Tibial nerve (tissue), 4 donors: ENCODE measurements at places on chromosomes 3 and 15. TPM values are rescaled to one million over a fixed set of nuclear protein-coding genes. Genes with fewer than 3 reads are reported as not detected.

The CHRNA5 gene
- 3.0 TPM for total RNA-seq

DNA sequence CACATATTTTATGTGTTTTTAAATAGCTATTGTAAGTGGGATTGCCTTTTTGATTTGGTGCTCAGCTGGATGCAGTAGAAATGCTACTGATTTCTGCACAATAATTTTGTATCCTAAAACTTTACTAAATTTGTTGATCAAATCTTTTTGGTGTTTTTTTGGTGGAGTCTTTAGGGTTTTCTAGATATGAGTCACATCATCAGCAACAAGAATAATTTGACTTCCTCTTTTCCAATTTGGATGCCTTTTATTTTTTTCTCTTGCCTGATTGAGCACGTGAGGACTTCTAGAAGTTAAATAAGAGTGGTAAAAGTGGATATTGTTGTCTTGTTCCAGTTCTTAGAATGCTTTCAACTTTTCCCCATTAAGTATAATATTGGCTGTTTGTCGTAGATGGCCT lies 51.3 kb downstream of the TLNRD1 start:
- no peaks in the 10 kb centered on the region for H3K36me3 ChIP-seq
- no peaks in the 10 kb centered on the region for H3K27me3 ChIP-seq
- no peak overlapping the region for H3K27ac ChIP-seq
- no peak for DNase-seq

The GHSR gene
- not detected for total RNA-seq

DNA sequence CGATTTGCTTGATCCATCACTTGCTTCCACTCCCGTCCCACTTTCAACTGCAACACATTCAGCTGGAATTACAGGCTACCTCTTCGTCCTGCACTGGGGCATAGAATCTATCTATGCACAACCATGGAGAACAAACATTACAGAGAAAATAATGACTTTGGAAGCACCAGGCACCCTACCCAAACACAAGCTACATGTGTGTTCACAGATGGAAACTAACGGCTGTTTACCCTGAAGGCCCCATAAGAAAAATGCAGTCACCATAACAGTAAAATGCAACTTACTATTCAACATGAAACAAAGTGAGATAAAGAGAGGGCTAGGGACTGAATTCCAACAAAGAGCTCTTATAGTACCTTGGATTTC lies 496.8 kb downstream of the FOXP1 start:
- no peaks in the 10 kb centered on the region for H3K4me1 ChIP-seq
- no peaks in the 10 kb centered on the region for H3K27me3 ChIP-seq
- no peaks in the 10 kb centered on the region for H3K36me3 ChIP-seq
- no peak for DNase-seq
- no peak overlapping the region for H3K4me3 ChIP-seq
- H3K27ac ChIP-seq = no peak overlapping the region

The CLDN18 gene
- total RNA-seq = not detected

- H3K27ac ChIP-seq = no peak overlapping the region
- DNase-seq = no peak
- no peaks in the 10 kb centered on the region for H3K36me3 ChIP-seq
- H3K27me3 ChIP-seq = no peaks in the 10 kb centered on the region
- peaks cover 25% of the 10 kb centered on the region for H3K4me1 ChIP-seq
- H3K4me3 ChIP-seq = no peak overlapping the region
These were observed 188.1 kb downstream of the CHST2 start for GRCh38 chr3:143307613-143308183.

GRCh38 chr3:10411598-10412332 lies 90.9 kb upstream of the SEC13 start:
- no peaks in the 10 kb centered on the region for H3K27me3 ChIP-seq
- no peaks in the 10 kb centered on the region for H3K36me3 ChIP-seq
- no peaks in the 10 kb centered on the region for H3K4me1 ChIP-seq
- DNase-seq = no peak

DNA sequence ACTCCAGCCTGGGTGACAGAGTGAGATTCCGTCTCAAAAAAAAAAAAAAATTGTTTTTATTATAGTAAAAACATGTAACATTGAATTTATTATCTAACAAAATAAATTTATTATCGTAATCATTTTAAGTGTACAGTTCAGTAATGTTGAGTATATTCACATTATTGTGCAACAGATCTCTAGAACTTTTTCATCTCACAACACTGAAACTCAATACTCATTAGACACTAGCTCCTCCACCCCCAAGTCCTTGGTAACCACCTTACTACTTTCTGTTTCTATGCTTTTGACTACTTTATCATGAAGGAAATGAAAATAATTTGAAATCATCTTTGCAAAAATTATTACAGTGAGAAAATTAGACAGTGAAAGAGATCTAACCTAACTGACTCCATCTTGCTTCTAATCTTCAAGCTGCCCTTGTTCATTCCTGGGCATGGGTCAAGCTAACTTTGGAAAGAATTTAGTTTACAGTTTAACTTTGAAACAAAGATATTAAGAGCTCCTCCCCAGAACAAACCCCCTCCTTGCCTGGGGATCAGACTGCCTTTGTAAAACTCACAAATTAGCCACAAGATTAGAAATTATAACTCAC lies 15.0 kb upstream of the FYCO1 start:
- no peaks in the 10 kb centered on the region for H3K36me3 ChIP-seq
- DNase-seq = no peak
- H3K27me3 ChIP-seq = no peaks in the 10 kb centered on the region
- H3K4me1 ChIP-seq = no peaks in the 10 kb centered on the region
- H3K27ac ChIP-seq = no peak overlapping the region

The PAK6 gene
- total RNA-seq = 0.84 TPM

- peaks cover 14% of the 10 kb centered on the region for H3K4me1 ChIP-seq
- H3K27me3 ChIP-seq = no peaks in the 10 kb centered on the region
- H3K4me3 ChIP-seq = no peak overlapping the region
- H3K27ac ChIP-seq = no peak overlapping the region
- DNase-seq = no peak
- no peaks in the 10 kb centered on the region for H3K36me3 ChIP-seq
These were observed 625 bp downstream of the COL6A6 start for GRCh38 chr3:130517602-130518001.

DNA sequence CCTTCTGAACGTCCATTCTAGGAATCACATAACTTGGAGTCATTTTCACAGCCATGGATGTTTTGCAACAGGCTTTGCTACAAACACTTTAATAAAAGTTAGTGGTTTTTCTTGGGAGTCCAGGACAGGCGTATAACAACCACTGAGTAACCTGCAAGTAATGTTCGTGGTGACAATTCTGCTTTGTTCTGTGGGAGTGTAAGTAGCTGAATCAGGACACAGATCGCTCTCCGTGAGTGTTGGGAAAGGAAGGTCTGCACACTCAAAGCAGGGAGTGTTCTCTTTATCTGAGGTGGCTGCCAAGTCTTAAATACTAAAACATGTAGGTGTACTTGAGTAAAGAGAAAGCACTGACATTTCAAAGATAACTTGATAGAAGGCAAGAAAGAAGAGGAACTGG lies 7.9 kb upstream of the BNC1 start:
- no peak for DNase-seq
- H3K4me1 ChIP-seq = no peaks in the 10 kb centered on the region
